ELF-1 (cell line): ENCODE measurements at places on chromosomes 16 and 17.
A peak's percentile ranks its signal among the peaks of the same experiment; 100 is the strongest.

- DNase-seq, result no peak
Observed at GRCh38 chr17:41301204-41301790, 1.4 kb downstream of the KRTAP29-1 start.

GRCh38 chr16:82497139-82497538, 129.6 kb upstream of the CDH13 start:
- no peak for DNase-seq

DNA sequence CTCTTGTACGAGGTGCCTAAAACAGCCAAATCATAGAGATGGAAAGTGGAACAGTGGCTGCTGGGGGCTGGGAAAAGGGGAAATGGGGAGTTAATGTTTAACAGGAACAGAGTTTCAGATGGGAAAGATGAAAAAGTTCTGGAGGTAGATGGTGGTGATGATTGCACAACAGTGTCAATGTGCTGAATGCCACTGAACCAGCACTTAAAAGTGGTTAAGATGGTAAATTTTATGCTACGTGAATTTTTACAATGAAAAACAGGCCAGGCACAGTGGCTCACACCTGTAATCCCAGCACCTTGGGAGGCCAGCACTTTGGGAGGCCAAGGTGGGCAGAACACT, 130.4 kb downstream of the C16orf78 start:
- no peak for DNase-seq

GRCh38 chr17:39939106-39939505, 11.6 kb downstream of the LRRC3C start:
- no peak for DNase-seq

- no peak for DNase-seq
Observed at GRCh38 chr16:48852951-48853350, 243.0 kb upstream of the N4BP1 start.

DNA sequence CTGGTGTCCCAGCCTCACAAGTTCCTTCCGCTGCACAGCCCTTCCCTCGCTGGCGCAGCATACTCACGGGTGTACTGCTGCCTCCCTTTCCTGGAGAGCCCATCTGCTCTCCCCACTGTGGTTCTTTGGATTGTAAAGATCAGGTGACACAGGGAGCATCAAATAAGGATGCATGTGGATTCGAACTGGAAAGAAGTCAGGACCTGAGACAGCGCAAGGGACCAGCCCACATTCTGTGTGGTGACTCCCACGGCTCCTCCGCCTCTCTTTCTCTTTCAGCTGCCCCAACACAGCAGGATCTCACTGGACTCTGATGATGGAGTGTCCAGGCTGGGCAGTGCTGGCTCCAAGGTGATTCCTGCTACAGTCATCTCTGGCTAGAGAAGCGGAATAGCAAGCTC, 8.1 kb downstream of the LDAF1 start:
- DNase-seq, result peak; percentile 34

GRCh38 chr17:69470702-69471101, 56.2 kb downstream of the MAP2K6 start:
- no peak for DNase-seq

DNA sequence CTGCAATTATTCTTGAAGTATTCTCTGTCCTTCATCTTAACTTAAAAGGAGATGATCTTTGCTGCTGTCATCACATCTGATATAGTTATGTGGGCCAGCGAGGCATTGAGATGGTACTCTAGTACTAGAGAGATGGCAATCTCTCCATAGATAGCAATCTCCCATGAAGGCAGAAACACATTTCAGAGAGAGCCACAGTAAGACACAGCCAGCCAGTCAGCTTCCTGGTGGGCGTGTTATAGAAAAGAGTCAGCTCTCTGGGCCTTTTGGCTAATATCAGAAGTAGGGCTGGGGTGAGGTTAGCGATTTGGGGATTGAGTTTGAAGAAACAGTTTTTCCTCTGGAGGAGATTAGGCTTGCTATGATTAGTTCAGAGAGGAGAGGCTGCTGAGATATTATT, 22.6 kb upstream of the EFCAB13 start:
- DNase-seq, result no peak

DNA sequence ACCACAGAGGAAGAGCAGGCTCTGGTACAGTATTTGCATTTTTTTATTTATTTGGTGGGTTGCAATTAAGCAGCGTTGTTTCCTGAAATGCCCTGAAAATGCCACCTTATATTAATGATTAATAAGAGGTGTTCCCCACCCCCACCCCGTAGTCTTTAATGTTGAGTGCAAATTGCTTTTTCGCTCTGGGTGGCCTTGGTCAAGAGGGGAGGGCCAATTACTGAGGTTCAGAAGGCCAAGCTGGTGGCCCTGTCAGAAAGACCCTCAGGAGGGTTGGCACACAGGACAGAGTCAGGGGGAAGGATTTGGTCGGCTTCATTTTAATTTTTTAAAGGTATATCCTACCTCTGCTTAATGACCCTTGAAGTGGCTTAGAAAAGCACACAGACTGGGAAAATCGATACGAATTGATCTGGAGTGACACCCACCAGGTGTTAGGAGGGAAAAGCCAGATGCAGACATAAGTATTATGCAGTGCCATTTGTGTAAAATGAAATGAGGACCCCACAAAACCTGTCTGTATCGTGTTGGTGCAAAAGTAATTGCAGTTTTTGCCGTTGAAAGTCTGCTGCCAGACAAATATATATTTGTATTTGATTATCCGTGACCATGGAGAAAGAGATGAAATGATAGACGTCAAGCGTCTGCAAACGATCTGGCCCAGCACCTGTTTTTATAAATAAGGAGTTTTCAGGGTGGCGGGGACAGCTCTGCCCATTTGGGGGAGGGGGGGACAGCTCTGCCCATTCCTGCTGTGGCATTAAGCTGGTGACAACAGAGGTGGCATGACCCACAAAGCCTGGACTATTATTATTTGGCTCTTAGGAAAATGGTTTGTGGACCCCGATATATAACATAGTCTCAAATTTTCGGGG, 143.8 kb upstream of the PLCG2 start:
- DNase-seq, result no peak

GRCh38 chr16:23863511-23864422, 28.0 kb downstream of the PRKCB start:
- no peak for DNase-seq

- DNase-seq, result no peak
Observed at GRCh38 chr16:48635199-48635718, 25.3 kb upstream of the N4BP1 start.

DNA sequence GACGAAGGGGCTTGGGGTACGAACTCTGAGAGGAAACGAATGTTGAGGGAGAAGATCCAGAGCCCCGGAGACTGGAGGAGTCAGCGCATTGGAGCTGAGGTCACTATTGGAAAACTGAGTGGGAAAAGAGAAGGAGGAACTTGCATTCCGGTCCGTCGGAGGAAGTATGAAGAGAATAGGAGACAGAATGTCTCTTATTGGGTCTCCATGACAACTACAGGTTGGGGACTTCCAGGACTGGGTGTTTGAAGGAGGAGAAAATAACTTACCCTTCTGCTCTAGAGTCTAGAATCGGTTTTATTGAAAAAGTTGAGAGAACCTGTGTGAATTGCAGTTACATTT, 537 bp downstream of the GOSR1 start:
- DNase-seq, result no peak

DNA sequence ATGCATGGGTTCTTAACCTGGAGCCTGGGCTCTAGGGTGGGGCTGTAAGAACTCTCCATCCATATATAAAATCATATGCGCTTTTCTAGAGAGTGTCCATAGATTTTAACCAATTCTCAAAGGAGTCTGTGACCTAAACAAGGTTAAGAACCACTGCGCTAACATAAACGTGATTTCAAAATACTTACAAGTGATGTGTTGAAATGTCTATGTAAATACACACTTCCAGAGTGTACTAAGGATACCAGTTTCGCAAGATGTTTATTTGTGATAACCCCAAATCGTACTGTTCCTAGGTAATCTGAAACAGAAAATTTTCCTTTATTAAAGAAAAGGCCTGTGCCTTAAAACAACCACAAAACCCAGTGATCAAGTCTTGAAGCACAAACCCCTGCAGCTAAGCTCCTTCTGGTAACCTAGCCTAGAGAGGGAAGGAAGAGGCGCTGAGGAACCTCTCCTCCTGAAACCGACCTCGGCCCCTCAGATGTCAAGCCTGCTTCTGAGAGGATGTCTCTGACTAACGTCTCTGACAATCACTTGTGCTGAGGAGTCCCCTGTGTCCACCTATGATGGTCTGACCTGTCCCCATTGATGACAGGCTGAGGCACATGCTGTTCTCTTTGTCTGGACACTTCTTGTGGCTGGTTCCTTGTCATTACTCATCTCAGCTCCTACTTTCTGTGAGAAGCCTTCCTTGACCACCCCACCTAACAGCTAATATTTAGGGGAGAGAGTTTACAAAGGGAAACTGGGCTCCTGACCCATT, 32.2 kb downstream of the SNN start:
- DNase-seq, result no peak

- DNase-seq, result no peak
Observed at GRCh38 chr17:2063261-2064146, 8.6 kb downstream of the HIC1 start.

GRCh38 chr16:56414366-56414765, 11.0 kb downstream of the AMFR start:
- no peak for DNase-seq

- no peak for DNase-seq
Observed at GRCh38 chr16:81707411-81708265, 71.5 kb upstream of the PLCG2 start.
